Activated CD8-positive, alpha-beta memory T cell treated with anti-CD3 and anti-CD28 coated beads for 1 hour (primary cell): ENCODE measurements at places on chromosomes 11 and 22.

- DNase-seq = peak; percentile 20
These were observed 25.8 kb upstream of the TREH start for GRCh38 chr11:118705111-118705741.

DNA sequence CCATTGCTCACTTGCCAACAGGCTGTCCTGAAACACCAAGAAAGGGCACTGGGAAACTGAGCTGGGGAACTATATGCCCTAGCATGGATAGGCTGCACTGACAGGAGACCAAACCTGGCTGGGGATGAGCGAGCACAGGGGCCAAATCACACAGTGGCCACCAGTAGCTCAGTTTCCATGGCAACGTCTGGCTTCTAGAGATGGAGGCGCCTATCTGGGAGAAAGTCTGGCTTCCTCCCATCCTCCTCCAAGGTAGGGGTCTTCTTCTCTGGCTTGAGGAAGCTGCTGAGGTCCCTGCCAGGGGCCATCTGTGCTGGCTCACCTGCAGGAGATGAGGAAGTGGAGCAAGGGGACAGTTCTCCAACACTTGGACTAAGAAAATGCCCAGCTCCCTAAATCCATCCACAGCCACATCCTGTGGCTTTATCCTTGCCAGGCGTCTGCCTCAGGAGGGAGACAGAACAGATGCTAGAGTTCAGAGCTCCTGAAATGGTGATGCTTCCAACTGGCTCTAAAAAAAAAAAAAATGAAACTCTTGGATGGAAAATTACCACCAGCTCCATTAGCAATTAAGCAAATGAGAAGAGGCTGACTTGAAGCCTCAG is 48.3 kb downstream of the SYT13 start:
- DNase-seq = no peak

DNA sequence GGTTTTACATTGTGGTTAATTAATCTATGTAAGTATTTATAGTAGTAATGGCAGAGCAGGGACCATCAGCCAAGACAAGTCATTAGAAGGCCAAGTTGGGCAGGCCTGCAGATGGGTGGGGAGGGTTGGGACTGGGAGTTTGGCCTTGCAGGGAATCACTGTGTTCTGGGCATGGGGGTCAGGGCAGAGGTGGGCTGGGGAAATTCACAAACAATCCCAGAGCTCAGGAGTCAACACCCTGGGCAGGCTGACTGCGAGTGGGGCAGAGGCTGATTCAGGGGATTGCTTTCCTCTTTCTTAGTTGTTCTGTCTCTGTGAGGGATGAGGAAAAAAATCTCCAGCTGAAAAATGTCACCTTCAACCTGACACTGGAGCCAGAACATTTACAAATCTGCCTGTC is 322.5 kb downstream of the NTM start:
- DNase-seq = no peak

GRCh38 chr11:66567787-66568123 is 651 bp downstream of the CTSF start:
- no peak for DNase-seq

- no peak for DNase-seq
These were observed 30.2 kb downstream of the USP47 start for GRCh38 chr11:11871991-11872401.

- no peak for DNase-seq
These were observed 48.7 kb downstream of the DDX6 start for GRCh38 chr11:118742304-118742703.

DNA sequence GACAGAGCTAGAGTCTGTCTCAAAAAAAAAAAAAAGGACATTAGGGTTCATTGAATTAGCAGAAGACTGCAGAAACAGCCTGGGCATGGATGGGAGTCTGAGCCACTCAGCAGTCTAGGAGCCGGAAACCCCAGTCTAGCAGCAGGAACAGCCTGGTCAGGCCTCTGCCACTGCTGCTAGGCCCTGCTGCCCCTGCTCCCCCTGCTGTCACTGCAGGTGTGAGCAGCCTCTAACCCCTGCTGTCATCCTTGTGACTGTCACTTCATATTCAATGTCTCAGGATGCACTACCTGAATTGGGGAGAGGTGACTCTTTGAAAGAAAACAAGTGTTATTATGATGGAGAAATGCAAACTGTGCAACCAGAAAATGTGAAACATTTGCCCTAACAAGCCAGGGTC is 7.0 kb upstream of the DDX17 start:
- DNase-seq = no peak

- DNase-seq = no peak
These were observed 623 bp downstream of the NDUFS8 start for GRCh38 chr11:68031144-68031464.

DNA sequence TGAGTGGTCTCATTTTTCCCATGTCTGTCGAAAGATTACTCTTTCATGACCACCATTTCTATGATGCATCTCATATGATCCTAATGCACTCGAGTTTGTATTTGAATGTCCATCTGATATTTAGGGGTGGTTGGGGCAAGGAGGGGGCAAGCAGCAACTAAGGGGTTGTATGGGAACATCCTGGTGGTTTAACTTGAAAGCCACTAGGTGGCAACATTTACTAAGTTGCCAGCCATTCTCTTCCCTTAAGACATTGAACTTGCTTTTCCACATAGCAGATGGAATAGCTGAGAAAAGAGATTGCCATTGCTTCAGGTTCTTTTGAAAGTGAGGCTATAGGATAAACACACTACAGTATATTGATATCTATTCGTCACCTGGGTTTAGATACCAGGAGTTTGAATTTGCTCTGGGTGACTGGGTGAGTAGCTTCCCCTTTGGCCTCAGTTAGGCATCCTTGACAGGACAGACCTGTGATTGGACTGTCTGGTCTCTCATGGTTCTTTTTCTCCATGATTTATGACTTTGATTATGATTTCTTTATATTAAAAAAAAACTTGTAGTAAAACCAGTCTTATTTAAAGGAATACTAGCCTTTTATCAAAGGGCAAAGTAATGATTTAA is 32.4 kb downstream of the NF2 start:
- DNase-seq = no peak

DNA sequence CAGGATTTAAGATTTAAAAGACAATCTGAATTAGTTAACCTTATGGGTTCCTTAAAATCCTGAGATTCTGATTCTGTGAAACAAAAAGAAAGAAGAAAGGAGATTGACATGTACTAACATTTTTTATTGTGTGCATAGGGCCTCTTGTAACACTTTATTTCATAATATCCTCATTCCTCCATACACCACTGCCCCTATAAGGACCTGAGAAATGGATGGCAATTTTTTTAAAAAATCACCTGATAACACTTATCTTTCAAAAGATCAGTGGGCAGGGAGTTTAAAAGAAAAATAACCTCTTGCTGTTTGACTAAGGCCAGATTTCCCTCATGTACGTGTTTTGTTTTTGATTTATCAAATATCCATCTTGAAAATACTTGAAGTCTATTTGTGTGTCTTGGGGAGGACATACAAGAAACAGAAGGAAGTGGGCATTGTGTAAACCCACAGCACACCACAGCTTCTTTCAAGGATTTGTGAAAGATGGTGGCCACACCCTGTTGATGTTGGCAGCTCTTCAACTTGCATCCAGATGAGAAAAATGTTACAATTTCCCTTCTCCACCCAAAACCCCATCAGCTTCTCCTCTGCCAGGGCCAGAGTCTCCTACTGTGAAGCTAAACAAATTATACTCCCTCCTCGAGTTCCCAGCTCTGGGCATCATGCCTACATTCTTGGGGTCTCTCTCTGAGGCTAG is 35.0 kb upstream of the MPEG1 start:
- DNase-seq = no peak

DNA sequence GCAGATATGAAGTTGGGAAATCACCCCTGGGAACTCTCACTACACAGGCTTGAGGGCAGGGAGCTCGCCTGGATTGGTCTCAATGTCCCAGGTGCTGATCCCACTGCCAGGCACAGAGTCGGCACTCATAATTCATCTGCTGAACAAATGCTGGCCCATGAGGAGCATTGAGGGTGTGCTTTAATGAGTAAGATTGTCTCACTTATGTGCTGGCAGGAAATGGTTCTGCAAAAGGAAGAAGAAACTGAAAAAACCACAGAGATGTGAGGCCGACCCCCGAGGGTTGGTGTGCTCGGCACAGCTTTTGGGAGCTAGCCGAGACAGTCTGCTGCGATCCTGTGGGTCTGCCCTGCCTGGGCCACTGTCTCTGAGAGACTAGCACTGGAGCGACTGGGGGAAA is 9.4 kb downstream of the PLAAT2 start:
- DNase-seq = no peak

DNA sequence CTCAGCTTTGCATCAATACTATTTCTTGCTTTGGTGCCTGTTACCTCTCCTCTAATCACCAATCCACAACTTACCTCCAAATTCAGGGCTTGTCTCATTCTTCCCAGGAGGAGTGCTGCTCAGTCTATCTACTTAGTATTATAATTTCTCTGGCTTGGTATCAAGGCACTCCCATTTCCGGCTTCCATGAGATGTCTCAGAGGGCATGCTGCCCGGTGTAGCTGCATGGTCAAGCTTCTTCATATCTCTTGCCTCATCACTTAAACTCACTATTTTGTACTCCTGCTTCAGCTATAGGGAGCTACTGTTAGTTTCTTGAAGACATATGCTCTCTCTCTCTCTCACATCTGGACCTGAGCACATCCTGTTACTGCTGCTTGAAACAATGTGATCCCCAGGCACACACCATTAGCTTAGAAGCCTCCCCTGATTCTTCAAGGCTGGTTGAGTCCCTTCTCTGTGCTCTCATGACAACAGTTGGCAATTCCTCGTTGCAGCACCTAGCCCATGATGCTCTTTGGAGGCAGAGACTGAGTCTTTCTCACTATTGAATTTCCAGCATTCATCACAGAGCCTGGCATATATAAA is 182.8 kb upstream of the SYN3 start:
- DNase-seq = no peak

DNA sequence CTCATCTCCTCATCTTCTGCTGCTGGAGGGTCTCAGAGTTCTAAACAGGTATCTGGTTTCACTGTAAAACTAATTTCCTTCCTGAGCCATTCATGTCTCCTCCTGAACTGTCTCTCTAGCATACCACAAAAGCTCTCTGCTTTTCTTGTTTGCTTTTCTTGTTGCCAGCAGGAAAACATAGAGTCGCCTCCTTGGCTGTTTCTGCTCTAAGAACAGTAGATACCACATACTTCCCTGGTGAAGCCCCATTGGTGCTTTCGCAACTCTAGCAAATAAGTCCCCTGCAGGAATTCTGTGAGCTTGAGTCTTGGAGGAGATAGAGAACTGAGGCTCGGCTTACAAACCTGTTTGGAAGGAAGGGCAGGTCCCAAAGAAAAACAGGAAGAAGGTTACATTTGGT is 7.0 kb downstream of the DIXDC1 start:
- DNase-seq = no peak

- DNase-seq = no peak
These were observed 2.0 kb downstream of the SBF2 start for GRCh38 chr11:10291801-10292638.

DNA sequence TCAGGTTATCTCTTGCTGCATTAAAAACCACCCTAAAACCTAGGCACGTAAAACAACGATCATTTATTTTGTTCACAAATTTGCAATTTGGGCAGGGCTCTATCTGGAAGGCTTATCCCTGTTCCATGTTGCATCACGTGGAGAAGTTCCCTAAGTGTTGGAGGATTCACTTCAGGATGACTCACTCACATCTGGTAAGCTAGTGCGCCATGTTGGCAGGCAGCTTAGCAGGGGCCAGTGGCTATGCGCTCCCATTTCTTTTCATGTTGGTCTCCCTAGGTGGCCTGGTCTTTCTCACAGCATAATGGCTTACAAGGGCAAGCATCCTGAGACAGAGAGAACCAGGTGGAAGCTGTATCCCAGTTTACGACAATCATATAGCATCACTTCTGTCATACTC is 226.8 kb downstream of the BLID start:
- DNase-seq = no peak

DNA sequence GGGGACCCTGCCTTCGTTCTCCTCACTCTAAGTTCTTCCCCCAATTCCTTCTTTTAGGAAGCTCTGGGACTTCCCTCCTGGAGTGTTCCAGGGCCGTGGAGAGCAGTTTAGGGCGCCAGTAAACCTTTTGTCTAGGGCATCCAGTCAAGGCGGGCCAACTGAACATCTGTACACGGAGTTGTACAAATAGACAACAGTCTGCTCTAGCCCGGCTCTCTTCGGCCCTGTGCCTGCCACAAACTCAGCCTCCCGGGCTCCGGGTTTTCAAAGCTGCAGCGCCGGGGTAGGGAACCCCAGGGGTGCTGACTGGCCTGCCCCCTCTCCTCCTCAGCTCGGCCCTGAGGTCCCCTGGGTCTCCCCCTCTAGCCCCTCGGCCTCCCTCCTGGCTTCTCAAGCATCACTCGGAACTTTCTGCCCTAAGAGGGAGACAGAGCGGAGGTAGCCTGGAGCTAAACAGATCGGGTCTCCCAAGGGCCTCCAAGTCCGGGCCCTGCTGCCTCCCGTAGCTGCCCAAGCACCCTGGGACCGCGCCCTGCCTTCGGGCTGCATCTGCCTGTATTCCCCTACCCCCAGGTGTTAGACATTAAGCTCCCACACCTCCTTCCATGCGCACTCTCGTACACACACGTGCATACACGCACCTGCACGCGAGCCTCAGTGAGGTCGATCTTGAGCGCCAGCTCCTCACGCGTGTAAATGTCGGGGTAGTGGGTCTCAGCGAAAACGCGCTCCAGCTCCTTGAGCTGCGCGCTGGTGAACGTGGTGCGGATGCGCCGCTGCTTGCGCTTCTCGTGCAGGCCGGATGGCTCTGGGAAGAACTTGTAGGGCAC is 3.3 kb downstream of the PHOX2A start:
- DNase-seq = no peak

GRCh38 chr11:70647188-70648166 is 249.1 kb downstream of the CTTN start:
- DNase-seq = no peak

DNA sequence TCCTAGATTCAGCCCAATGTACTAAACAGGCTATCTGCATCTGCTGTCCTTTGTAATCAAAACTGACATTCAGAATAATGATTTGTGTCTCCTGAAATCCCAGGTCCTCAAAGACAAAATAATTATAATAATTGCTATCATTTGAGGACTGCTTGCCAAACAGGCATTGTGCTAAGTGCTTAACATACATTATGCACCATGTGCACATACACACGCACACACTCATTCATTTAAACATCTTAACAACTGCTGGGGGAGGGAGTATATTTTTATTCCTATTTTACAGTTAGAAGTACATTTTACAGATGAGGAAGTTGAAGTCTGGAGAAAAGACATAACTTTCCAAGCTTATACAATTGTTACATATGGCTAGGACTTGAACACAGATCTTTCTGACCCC is 308.0 kb upstream of the ZC3H12C start:
- no peak for DNase-seq

DNA sequence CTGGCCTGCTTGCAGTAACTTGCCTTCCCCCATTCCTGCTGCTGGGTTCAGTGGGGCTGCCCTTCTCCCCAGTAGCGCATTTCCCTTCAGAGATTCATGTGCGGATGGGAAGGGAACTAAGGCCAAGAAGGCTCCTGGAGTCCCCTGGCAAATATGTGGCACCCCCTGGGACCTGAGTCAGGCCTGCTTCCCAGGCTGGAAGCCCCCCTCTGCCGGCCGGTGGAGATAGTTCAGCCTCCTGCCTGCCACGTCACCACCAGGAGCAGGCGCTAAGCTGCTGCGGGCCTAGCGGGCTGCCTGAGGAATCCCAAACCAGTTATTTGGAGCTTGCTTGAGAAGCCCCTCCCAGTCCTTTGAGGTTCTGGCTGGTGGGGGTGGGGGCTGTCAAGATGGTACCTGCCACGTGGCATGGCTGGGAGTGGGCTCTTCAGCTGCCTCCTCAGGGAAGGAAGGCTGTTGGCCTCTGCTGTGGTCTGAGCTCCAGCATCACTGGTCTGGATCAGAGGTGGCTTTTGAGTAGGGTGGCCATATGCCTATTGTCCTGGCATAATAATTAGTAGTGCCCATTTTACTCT is 2.0 kb downstream of the SERPINH1 start:
- DNase-seq = no peak

GRCh38 chr11:3614742-3615171 is 27.0 kb downstream of the ART5 start:
- DNase-seq = no peak
